Smooth muscle cell of bladder (primary cell): ENCODE measurements at places on chromosomes 4 and X. TPM values are rescaled to one million over a fixed set of nuclear protein-coding genes. Genes with fewer than 3 reads are reported as not detected.

The TMEM150C gene
- total RNA-seq: 0.65 and 2.7 TPM in 2 replicates

The PCSK1N gene
- 0.09 TPM in 1 of 2 replicates, not detected in the other for total RNA-seq

The STPG2 gene
- 0.09 and 0.14 TPM in 2 replicates for total RNA-seq

The ERVMER34-1 gene
- total RNA-seq: under 0.01 and 0.14 TPM in 2 replicates

The MAGEA4 gene
- total RNA-seq: not detected in 2 replicates

The RNF113A gene
- 16.5 and 17.4 TPM in 2 replicates for total RNA-seq

The FRMPD3 gene
- not detected in 2 replicates for total RNA-seq

The OTC gene
- total RNA-seq: not detected in 2 replicates

The FMR1NB gene
- total RNA-seq: 0.14 TPM in 1 of 2 replicates, not detected in the other

The FAM149A gene
- 5.3 and 7.0 TPM in 2 replicates for total RNA-seq
